ENCODE measurements at places on chromosomes 7 and 10.

DNA sequence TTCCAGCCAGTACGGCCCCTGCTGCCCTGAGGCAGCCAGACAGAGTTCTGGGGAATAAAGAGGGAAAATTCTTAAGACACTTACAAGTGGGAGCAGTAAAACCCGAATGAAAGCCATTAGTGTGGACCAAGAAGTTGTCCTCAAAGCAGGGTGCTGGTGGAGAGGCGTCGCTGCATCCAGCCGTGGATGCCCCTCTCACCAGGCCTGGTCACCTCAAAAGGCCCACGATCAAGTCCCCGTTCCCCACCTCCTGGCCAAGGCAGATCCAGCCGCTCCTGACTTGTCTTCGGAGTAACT, 656 bp downstream of the VSTM4 start:
- DNase-seq, result no peak

DNA sequence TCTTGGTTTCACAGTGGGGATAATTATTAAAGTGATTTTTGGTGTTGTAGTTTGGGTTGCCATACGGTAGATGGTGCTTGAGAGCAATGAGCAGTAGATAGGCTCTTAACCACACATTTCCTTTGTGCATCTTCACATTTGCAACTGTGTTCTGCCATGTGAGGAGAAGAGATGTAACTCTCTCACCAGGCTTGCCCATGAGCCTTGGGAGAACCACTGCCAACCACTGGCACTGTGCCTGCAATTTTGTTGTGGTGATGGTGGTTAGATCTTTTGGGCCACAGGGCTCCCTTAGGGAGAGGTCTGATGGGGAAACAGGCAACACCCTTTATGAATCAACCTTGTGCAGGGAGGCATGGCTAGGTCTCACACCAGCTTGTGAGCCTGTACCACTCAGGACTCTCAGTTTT, 204.3 kb downstream of the CCDC7 start:
- no peak for DNase-seq

- DNase-seq, result no peak
These were observed 219.2 kb downstream of the ETV1 start for GRCh38 chr7:13770305-13770704.

DNA sequence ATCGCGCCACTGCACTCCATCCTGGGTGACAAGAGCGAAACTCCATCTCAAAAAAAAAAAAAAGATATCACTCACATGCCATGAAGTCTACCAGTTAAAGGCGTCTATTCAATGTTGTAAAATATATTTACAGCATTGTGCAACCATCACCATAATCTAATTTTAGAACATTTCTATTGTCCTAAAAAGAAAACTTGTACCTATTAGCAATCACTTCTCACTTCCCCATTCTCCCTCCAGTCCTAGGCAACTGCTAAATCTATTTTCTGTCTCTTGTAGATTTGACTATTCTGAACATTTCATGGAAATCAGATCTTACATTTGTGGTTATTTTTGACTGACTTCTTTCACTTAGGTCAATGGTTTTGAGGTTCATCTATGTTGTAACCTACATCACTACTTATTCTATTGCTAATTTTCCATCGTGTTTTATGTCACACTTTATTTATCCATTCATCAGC, 25.2 kb upstream of the OTUD1 start:
- DNase-seq, result no peak

DNA sequence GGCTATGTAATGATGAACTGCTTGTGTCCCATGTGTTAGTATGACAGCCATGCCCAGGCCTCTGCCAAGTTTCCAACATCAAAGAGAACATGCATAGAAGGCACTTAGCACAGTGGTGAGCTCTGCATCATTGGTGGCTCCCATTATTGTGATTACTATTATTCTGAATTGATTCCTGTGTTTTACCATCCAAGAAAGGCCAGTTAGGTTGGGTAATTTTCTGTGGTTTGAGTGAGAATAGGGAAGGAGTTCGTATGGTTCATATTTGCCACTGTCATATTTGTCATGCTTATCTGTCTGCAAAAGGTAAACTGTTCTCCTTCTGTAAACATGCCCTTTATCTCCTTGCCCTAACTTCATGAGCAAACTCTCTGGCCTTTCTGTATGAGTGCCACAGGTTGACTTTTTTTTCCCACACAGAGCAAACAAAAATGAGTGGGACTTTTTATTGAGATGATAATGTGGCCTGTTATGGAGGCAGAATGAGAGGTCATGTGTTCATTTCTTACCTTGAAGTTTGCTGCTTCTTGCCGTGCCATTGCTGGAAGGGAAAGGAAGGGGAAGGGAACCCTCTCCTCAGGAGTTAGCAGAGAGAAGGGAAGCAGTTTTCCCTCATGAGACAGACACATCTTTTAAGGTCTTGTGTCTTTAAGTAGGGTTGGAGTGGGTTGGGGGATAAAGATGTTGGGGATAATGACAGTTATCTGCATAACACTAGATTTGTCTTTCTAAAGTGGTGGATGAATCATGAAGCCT, 301.9 kb downstream of the LRMDA start:
- no peak for DNase-seq

DNA sequence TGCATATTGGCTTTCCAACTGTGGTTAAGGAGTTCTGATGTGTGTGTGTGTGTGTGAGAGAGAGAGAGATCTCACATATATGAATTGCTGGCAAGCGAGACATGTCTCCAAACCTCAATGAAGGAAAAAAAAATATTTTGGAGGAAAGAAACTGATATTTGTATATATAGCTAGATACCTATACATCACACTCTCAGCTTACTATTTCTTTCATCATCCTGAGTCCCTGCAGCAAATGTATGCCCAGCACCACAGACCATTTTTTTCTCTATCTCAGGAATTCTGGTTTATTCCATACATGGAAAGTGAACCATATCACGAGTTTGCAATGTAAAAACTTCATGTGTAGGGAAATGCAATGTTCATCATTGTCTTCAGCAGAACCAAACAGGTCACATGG, 68.9 kb downstream of the MTERF1 start:
- no peak for DNase-seq

- no peak for DNase-seq
These were observed 31.0 kb downstream of the CUX1 start for GRCh38 chr7:101848208-101848951.

Data from activated CD4-positive, alpha-beta T cell treated with anti-CD3 and anti-CD28 coated beads for 24 hours (primary cell).